Activated CD4-positive, alpha-beta T cell treated with anti-CD3 and anti-CD28 coated beads for 36 hours (primary cell): ENCODE measurements at places on chromosomes 3 and 15. TPM values are rescaled to one million over a fixed set of nuclear protein-coding genes. Genes with fewer than 3 reads are reported as not detected.

DNA sequence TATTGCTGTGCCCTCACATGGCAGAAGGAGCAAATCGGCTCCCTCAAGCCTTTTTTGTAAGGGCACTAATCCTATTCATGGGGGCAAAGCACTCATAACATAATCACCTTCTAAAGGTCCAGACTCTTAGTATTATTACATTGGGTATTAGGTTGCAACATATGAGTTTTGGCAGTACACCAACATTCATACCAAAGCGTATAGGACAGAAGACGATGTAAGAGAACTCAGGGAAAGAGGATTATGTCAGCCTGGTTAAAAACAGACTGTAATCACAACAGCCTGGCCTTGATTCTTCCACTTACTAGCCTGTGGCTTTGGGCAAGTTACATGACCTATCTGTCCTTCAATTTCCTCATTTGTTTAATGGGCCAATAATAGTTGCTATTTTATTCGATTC is 828.5 kb upstream of the NECTIN3 start:
- no peak for DNase-seq

The TMEM207 gene
- not detected for total RNA-seq

The ALDH1A3 gene
- not detected for total RNA-seq

The TICRR gene
- total RNA-seq, result 25.7 TPM

DNA sequence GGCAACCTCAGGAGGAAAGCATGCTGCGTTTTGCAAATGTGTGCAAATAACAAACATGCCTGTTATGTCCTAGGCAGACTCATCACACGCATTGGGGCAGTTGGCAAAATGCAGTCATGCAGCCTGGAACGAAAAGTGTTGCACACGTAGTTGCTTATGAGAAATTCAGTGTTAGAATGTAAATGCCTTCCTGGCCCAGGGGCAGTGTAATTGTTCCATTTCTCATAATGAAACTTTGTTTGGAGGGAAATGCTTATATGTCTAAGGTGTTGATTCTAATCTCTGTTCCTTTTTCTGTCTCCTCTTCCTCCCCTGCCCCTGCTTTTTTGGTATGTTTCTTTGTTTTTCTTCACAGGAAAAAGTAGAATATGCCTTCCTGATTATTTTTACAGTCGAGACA is 156.0 kb downstream of the CACNA1D start:
- DNase-seq, result peak; percentile 47

DNA sequence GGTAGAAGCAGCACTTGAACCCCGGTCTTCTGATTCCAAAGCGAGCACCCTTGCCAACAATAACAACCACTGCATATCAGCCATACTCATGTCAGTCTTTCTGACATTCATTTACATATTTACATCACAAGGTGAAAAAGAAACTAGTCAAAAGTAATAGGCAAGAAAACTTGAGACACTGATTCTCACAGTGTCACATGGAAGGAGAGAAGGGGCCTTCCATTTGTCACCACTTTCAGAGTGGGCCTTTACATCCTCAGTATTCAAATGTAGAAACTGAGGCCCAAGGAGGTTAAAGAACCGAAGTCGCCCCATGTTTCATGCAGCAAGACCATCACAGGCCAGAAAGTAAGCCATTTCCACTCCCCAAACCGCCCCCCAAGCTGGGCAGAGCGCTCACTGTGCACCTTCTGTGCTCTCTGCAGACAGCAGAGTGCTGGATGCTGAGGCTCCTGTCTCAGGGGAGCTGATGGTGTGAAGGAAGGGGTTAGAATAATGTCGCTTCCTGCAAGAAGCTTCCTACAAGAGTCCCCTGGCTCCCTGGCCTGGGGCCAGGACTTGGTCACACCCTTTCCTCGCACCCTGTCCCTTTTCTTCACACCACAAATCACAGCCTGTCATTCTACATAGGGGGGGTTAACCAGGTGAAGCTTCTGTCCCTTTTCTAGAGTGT is 260.1 kb downstream of the UACA start:
- no peak for DNase-seq

- DNase-seq, result no peak
Measured at GRCh38 chr3:192331749-192332385, 395.5 kb downstream of the FGF12 start.
